ENCODE measurements at places on chromosomes 6 and 20.

DNA sequence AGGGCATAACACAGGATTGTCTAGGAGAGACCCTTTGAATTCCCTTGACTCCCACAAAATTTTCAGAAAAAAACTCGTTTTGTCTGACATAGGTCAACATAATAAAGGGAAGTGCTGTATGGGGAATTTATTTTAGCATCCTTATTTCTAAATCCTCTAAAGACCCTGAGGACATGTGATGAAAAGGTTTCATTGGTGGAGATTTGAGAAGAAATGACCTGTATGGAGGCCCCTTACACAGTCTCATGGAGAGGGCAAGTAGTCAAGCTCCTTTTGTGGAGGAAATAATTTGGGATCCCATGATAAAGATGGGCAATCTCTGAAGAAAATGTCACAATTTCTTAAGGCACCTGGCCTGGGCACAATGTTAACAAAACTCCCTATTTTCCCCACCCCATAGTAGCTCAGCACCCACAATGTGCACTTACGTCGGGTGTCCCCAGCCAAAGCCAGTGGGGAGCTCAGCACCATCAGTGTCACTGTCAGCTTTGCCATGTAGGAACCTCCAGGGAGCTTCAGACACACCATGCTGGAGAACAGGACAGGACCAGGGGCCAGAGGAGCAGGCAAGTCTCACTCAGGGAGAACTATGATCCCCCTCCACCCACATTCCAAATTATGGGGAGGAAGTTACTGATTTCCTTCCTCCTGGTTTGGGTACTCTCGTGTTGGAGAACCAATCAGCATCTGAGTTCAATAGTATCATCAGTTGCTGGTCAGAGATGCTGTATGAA is at the start of gene HLA-DRB5:
Gene HLA-DRB5 (minus strand): TSS at position 591 of the 734 bp plus-strand sequence. CDS start 63 bp downstream, at position 528.
- DNase-seq, result no peak

DNA sequence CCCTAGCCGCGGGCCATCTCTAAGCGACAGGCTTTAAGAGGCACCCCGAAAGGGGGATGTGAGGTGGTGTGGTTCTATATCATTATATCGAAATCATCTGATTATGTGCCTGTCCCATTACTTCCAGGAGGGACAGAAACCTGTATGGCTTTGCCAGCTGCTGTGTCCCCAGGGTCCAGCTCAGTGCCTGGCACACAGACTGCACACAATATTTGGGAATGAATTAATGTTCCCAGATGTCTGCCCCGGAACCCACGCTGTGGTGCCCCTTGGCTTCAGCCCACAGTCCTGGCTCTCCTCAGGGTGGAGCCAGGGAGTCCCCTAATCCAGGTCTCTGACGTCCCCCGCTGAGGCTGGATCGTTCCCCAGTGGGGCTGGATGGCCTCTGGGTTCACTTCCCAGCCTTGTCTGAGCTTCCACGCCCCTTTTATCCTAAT is 8.9 kb upstream of the AHCY start:
- DNase-seq, result no peak

DNA sequence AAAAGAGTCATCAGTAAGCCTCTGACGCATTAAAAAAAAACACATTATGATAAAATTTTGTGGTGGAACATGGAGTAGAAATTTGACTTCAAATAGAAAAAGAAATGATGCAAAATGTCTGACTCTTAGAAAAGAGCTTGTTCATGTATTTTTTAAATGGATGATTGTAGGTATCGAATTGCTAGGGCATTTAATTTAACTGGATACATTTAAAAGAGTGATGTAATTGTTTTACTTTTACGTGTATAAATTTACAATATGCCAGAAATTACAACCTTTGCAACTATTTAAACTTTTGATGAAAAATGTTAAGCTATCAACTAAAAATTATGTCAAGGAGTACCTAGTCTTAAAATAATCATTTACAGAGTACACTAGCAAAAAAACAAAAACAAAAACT is 4.5 kb upstream of the SDC4 start:
- DNase-seq, result no peak

DNA sequence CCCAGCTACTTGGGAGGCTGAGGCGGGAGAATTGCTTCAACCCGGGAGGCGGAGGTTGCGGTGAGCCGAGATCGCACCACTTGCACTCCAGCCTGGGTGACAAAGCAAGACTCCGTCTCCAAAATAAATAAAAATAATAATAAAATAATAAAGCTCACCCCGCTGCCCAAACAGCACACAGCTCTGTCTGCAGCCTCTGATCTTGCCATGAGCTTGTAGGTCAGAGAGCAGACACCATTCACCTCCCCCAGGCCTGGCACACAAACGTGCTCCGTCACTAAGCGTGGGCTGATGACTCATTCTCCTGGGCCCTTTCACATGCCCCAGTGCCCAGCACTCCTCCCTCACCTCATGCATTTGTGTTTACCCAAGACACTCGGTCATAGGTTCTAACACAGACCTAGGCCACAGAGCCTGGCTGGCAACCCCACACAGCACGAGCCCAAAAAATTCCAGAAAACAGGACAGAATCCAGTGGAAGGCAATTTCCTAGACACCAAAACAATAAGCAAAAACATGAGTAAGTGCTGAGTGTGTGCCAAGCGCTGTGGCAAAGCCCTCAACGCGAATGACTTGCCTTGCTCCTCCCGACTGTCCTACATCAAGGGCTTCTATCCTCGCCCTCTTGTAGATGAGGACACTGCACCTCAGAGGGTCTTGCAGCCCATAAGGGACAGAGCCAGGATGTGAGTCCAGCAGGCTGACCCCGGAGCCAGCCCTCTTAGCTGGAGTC is 18.0 kb downstream of the ATP9A start:
- peak; percentile 9 for DNase-seq

GRCh38 chr6:40555092-40555491 is 32.1 kb downstream of the LRFN2 start:
- DNase-seq, result no peak

DNA sequence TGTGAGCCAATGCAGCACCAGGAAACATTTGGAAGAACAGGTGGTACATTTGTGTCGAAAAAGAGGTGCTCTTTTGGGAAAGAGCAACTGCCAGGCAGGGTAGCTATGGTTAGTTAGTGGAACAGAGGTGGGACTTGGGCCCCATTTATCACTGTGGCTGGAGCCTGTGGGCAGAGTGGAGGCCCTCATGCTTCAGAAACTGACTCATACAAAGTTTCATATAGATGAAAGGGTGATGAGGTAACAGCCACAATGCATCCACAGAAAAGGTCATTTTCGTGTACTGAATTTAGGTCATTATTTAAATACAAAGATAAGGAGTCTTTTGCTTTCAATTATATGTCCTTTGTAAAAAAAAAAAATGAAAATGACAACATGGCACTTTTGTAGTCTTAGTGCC is 76.4 kb upstream of the HS3ST5 start:
- no peak for DNase-seq

Data from activated CD8-positive, alpha-beta memory T cell treated with anti-CD3 and anti-CD28 coated beads for 4 hours (primary cell).